H7 (cell line): ENCODE measurements at places on chromosomes 16 and 17. TPM values are rescaled to one million over a fixed set of nuclear protein-coding genes. Genes with fewer than 3 reads are reported as not detected.

DNA sequence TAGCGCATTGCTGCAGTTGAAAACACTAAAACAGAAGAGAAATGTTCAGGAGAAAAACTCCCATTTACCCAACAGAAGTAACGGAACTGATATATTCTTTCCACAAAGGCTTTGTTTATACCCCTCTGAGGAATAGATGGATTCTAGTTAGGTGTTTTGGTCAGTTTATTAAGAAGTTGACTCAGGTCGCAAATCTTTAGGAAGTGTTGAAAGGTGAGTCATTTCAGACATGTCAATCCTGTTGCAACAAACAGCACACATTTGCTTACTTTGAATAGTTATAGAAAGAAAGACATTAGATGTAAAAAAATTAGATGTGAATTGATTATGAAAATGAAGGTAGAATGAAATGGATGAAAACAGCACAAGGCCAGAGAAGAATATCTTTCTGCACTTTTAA is 941.0 kb downstream of the KCNJ2 start:
- DNase-seq, result no peak

GRCh38 chr17:28279411-28279810 is 39.6 kb upstream of the TMEM97 start:
- no peak for DNase-seq

SEZ6 gene
- total RNA-seq, result 0.37 and 0.83 TPM in 2 replicates

DNA sequence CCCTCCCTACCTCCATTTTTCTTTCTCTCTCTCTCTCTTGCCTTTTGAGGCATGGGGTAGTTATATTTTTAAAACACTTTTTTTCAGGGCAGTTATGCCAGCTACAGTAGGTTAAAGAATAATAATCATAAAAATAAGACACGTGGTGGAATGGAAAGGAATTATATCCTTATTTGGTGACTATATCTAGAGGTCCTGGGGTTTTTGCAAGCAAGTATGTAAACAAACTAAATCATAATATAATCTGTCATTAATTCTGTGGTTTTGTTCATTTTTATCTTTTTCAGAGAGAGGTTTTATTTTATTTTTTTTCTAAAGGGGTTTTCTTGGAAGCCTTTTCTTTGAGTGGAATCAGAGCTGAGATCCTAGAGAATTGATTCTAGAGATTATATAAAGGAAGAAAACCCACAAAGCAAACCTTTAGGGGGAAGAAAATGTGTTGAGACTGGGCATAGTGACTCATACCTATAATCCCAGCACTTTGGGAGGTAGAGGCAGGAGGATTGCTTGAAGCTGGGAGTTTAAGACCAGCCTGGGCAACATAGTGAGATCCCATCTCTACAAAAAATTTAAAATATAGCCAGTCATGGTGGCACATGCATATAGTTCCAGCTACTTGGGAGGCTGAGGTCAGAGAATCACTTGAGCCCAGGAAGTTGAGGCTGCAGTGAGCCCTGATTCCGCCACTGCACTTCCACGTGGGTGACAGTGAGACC is 53.2 kb downstream of the NQO1 start:
- DNase-seq, result no peak

- no peak for DNase-seq
Observed at GRCh38 chr17:72594248-72594647, 473.4 kb downstream of the SOX9 start.

GRCh38 chr17:71495420-71495819 is 625.4 kb upstream of the SOX9 start:
- DNase-seq, result no peak

- DNase-seq, result peak; percentile 99
Observed at GRCh38 chr16:53130159-53131049, 75.6 kb downstream of the CHD9 start.
